ENCODE measurements at places on chromosomes 6 and 20.

DNA sequence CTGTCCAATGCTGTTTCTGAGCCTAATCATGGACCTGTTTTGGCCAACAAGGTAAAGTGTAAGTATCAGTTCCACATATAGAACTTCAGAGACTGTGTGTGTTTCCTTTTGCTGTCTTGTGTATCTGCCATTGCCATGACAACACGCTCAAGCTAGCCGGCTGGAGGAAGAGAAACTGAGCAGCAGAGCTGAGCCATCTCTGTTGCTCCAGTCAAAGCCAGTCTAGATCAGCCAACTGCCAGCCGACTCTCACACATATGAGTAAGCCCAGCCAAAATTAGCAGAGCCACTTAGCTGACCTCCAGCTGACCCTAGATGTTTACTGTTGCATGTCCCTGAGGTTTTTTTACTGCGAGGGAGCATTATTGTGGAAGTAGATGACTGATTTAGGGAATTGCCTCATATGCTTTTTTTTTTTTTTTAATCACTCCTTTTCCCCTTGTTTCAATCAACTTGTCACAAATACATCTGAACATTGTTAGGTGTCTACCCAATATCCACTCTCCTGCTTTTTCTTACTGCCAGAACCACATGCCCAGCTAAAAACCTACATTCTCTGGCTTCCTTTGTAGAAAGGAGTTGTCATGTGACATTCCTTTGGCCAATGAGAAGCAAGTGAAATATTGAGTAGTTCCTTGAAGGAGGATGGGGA lies 304.3 kb upstream of the SUPT3H start:
- H3K4me3 ChIP-seq, result no peak overlapping the region
- H3K36me3 ChIP-seq, result peaks cover 3% of the 10 kb centered on the region
- H3K27ac ChIP-seq, result no peak overlapping the region
- no peak for DNase-seq
- H3K27me3 ChIP-seq, result no peaks in the 10 kb centered on the region
- peaks cover 4% of the 10 kb centered on the region for H3K4me1 ChIP-seq

DNA sequence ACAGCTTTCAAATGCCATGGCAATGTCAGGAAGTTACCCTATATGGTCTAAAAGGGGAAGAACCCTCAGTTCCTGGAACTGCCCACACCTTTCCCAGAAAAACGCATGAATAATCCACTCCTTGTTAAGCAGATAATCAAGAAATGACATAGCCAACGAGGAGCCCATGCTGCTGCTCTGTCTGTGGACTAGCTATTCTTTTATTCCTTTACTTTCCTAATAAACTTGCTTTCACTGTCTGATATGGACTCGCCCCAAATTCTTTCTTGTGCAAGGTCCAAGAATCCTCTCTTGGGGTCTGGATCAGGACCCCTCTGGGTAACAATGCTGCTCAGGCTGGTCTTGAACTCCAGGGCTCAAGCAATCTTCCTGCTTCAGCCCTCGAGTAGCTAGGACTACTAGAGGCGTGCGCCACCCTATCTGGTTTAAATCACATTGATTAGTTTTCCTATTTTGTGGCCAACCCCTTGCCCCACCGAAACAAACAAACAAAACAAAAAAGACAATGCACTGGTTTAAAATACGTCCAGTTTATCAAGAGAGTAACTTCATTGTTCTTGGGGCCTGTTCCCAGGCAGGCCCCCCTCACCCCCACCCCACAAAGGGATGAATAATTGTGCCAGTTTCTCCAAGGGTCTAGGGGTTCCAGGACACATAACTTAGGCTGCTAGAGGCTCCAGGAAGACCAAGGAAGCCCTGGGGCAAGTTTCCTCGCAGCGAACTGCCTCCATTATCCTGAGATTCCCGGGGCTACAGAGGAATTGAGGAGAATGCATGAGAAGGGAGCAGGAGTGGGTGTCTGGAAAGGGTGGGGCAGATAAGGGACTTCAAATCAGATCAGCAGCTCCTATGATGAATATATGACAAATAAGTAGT lies 10.1 kb upstream of the AKAP12 start:
- H3K4me1 ChIP-seq, result peaks cover 2% of the 10 kb centered on the region
- no peak for DNase-seq
- H3K4me3 ChIP-seq, result no peak overlapping the region
- no peak overlapping the region for H3K27ac ChIP-seq
- H3K27me3 ChIP-seq, result no peaks in the 10 kb centered on the region

- H3K27ac ChIP-seq, result no peak overlapping the region
- no peak overlapping the region for H3K4me3 ChIP-seq
- H3K36me3 ChIP-seq, result peaks cover 5% of the 10 kb centered on the region
- H3K27me3 ChIP-seq, result no peaks in the 10 kb centered on the region
Observed at GRCh38 chr6:145818796-145819195, 4.2 kb upstream of the FBXO30 start.

DNA sequence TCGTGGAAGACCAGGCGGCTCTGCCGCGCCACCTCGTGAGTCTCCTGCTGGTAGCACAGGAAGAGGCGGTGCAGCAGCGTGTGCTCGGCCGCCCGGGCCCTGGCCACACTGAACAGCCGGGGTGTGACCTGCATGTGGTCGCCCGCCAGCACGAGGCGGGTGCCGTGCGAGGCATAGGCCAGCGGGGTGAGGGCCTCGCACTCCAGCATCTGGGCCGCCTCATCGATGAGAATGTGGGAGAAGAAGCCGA lies 7.0 kb downstream of the HELZ2 start:
- no peak overlapping the region for H3K4me3 ChIP-seq
- H3K4me1 ChIP-seq, result no peaks in the 10 kb centered on the region
- no peaks in the 10 kb centered on the region for H3K27me3 ChIP-seq
- no peak for DNase-seq
- H3K36me3 ChIP-seq, result no peaks in the 10 kb centered on the region
- H3K27ac ChIP-seq, result no peak overlapping the region

All from H9 (cell line).